ENCODE measurements at places on chromosomes 16 and 17.

GRCh38 chr17:41258406-41258805 is 3.2 kb downstream of the KRTAP9-9 start:
- no peak for DNase-seq

GRCh38 chr17:42484304-42484703 is 25.6 kb downstream of the ATP6V0A1 start:
- DNase-seq = peak; percentile 62

- no peak for DNase-seq
These were observed 13.2 kb downstream of the CLUAP1 start for GRCh38 chr16:3513892-3514583.

DNA sequence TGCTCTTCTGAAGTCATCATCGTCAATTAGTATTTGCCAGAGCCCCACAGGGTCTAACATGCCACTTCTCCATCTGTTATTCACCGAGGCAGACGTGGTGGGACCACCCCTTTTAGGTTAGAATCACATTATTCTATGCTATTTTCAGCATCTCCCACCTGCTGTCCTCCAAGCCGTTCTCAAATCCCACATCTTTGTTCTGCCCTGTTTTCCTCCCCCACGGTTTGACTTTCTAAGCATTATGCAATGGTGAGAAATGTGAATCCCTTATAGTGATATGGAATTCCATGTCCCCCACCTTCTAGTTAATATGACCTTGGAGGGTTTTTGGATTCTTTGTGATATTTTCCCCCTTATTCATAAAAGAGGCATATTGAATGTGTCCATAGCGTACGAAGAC is 634.1 kb upstream of the RBFOX1 start:
- DNase-seq = no peak

DNA sequence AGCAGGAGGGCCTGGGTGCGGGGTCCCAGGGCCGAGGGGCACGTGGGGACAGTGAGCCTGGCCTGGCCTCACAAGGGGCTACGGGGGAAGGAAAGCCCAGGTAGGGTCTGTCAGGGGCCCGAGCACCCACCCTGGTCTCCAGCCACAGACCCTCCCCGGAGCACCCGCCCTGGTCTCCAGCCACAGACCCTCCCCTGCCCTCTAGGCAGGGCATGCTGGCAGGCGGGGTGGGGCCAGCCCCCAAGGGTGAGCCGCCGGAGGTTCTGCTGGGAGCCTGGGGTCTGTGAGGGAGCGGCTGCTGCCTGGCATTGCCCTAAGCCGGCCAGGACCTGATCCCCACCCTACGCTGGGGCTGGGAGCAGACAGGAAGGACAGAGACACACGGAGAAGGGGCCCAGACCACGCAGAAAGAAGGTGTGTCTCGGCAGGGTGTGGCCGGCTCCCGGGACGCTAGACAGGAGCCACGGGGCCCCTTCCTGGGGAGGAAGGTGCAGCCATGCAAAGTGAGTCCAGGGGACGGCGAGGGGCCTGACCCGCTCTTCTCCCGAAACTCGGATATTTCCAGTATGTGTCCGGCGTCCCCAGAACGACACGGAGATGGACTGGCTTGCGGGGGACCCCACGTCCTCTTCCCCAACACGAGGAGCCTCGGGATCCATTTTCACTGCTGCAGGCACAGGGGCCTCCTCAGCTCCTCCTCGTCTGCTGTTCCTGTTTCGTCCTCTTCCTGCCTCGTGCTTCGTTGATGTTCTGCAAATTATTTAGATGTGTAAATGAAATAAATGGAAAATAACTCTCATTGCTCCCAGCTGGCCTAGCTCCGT is 15.5 kb downstream of the UTS2R start:
- no peak for DNase-seq

DNA sequence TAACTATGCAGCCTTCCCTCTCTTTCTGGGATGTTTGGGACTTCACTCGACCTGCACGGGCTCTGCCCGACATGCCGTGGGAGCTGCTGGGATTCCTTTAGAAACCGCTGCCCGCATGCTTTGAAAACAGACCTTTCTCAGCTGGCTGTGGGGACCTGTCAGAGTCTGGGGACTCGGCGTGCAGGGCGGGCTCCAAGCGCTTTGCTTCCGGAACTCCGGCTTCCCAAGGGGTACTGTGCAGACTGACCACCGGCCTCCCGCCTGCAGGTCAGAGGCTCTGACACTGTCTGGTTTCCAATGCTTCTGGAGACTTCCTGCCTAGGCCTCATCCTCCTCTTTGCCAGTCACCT is 11.8 kb downstream of the PRSS27 start:
- DNase-seq = no peak

DNA sequence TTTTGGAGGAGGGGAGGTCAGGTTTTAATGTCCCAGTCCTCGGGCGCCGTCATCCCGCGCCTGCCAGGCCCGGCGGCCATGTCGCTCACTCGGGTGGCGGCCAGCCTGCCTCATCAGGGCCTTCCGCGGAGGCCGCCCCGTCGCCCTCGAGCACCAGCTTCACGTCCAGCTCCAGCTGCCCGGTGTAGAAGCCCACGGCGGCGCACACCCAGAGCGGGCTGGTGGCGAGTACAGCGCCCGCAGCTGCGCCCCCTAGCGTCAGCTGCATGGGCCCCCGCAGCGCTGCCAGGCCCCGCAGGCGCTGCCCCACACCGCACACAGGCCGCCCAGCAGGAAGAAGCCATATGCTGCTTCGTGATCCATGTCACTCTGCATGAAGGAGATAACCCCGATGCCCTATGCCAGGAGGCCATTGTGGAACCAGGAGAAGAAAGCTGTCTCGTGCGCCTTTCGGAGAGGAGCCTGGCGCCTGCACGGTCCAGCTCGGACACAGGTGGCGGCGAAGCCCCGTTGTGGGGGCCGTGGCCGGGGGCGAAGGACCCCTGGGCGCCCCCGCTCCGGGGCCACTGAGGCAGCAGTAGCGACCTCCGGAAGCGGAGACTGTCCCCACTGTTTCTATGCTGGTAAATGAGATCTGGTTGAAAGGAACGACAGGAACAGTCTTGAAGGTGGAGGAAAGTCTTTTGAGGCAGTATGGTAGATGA is 9.6 kb downstream of the AP2B1 start:
- no peak for DNase-seq

- no peak for DNase-seq
These were observed 189.7 kb downstream of the AXIN2 start for GRCh38 chr17:65371702-65372101.

DNA sequence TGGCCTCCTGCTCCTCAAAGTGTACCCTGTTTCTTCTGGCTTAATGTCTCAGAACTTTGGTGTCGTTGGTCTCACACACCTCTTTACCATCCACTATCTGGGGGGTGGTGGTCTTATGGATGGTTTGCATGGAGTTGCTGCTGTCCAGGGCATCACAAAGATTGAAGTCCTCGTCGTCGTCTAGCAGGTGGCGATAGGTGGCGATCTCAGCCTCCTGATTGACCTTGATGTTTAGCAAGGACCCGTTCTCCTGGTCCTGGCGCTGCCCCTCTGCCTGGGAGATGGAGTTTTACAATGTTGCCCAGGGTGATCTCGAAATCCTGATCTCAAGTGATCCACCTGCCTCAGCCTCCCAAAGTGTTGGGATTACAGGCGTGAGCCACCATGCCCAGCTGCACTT is 31.1 kb upstream of the HELZ start:
- no peak for DNase-seq

DNA sequence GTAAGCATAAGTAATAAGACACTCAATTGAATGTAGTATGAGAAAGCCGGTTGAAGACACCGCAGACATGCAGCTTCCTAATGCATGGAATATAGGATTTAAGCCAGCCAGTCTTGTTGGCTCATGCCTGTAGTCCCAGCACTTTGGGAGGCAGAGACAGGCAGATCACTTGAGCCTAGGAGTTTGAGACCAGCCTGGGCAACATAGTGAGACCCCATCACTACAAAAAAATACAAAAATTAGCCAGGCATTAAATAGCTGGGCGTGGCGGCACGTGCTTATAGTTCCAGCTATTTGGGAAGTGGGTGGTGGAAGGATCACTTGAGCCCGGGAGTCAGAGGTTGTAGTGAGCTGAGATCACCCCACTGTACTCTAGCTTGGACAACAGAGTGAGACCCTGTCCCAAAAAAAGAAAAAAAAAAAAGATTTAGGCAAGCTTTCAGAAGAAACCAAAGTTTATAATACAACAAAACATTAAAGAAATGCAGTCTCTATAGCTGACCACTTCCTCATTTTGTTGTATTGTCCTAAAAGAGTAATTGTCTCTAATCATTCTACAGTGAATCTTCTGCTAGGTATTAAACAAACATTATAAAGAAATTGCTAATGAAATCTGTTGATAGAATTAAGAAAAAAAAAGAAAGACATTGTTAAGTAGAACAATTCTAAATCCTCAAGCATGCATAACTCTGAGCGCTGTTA is 68.6 kb upstream of the KIFC3 start:
- DNase-seq = no peak

GRCh38 chr16:5065326-5065725 is 430 bp downstream of the C16orf89 start:
- no peak for DNase-seq

GRCh38 chr16:57838161-57838560 is 35.9 kb upstream of the KIFC3 start:
- DNase-seq = no peak

- DNase-seq = no peak
These were observed 10.0 kb upstream of the SLC4A1 start for GRCh38 chr17:44277976-44278375.

DNA sequence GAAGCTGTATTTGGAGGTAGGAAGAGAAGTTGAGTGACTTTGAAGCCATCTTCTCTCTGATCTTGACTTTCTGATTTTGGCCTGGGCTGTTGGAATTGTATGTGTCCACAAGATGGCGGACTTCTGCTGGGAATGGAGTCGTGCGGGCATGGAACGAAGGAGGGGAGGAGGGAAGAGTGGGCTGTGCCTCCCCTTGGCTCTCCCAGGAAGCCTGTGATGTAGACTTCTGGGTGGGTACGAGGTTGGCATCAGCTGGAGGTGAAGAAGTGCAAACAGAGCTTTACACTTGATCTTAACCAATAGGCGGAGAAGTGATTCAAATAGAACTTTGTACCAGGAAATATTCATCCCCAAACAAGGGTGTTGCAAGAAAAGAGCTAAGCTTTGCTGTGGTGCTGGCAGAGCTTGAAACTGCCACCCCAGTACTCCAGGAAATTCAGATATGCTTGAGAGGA is 7.4 kb upstream of the TMEM220 start:
- DNase-seq = no peak

DNA sequence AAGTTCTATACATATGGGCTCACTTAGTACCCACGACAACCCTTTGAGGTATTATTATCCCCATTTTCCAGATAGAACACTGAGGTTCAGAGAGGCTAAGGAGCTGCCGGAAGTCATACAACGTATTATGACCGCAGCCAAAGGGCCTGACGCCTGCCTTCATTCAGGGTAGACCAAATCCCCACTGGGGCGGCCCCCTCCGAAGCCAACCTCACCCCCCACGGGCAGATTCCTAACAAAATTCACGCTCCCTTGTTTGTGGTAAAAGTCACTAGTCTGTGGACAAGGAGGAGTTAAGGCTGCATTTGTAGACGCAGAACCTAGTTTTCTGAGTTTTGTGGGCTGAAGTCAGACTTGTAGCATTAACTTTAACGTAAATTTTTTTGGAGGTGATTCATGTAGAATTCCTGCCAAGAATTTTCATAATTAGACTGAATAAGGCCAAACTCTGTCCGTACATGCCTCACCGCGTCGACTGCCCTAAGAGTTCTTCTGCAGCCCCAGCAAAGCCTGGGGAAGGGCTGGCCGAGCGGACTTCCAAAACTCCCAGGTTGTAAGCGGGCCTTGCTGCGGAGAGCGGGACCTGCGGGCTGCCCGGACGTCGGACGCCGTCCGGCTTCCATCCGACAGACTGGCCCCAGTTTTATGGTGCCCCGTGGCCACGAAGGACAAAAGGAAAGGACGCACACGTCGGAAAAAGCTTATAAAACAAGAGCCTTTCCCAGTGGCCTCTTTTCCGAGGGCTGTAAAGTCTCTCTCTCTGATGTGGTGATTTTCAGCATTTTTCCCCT is 75.7 kb downstream of the NXN start:
- no peak for DNase-seq

DNA sequence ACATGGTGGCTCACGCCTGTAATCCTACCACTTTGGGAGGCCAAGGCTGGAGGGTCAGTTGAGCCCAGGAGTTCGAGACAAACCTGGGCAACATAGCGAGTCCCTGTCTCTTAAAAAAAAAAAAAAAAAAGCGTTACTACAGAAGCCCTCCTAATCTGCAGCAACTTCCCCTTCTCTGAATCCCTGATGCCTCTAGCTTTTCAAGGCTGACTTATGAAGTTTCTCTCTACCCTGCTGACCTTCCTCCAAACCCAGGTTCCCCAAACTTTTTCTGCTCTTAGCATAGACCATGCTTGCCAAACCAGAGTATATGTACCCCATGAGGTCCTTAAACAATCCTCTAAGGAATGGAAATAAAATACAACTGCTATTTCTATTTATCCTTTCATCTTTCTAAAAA is 16.4 kb downstream of the LYRM1 start:
- no peak for DNase-seq

DNA sequence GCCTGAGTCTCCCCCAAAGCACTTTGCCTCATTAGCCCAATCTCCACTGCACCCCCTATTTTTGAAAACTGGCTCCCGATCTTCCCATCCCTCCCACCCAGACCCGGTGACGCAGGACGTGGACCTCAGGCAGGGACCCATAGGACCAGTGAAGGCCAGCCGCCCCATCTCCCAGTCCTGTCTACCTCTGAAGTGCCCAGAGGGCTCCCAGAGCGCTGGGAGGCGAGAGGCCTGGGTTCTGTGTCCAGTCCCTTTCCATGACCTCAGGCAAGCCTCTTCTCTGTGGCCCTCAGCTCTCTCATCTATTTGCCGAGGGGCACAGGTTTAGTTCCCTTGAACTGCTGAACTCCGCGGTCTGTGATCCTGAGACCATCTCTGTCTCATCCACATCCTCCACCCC is 714 bp downstream of the TNS4 start:
- DNase-seq = no peak

GRCh38 chr17:82315703-82316358 is 1.6 kb downstream of the CD7 start:
- no peak for DNase-seq

DNA sequence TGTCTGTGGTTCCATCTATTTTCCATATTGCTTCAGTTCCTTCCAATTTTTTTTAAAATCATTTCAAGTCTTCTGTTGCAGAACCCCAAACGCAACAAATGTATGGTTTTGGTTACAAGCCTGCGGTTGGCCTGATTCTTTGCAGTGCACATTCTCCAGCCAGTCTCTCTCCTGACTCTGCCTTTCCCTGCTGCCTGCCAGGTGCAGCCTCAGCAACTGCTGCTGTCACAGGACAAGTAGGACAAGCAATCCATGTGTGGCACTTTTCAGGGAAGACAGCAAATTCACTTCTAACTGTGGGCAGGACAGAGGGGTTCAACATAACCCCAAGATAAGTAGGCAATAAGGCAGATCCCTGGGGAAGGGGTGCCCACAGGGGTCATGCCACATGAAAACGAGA is 24.2 kb downstream of the EMP2 start:
- DNase-seq = no peak
